ENCODE measurements at places on chromosomes 16 and 17. TPM values are rescaled to one million over a fixed set of nuclear protein-coding genes. Genes with fewer than 3 reads are reported as not detected.

CCT6B gene
- polyA plus RNA-seq = 4.6 TPM

HOXB6 gene
- polyA plus RNA-seq = 147 TPM

PNMT gene
- 3.0 TPM for polyA plus RNA-seq

DNA sequence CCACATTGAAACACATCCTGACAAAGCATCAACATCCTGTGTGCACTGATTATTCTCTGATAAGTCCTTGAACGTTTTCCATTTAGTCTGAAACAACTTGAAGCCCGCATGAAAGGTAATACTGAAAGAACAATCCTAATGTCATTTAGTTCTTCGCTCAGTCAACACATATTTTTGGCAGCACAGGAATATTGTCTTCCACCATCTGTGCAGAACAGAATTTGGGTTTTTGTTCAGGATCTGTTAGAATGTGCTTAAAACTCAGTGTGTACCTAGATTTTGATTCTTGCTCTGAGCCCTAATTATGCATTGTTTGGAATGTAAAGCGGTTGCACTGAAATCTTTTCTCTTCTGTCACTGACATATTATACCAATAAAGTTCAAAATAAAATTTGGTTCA is 1036.6 kb downstream of the CDH11 start:
- no peak for DNase-seq

- DNase-seq = no peak
Observed at GRCh38 chr17:4504188-4504587, 5.5 kb downstream of the SPNS2 start.

GRCh38 chr17:60496041-60496440 is 30.0 kb downstream of the APPBP2 start:
- no peak for DNase-seq

DNA sequence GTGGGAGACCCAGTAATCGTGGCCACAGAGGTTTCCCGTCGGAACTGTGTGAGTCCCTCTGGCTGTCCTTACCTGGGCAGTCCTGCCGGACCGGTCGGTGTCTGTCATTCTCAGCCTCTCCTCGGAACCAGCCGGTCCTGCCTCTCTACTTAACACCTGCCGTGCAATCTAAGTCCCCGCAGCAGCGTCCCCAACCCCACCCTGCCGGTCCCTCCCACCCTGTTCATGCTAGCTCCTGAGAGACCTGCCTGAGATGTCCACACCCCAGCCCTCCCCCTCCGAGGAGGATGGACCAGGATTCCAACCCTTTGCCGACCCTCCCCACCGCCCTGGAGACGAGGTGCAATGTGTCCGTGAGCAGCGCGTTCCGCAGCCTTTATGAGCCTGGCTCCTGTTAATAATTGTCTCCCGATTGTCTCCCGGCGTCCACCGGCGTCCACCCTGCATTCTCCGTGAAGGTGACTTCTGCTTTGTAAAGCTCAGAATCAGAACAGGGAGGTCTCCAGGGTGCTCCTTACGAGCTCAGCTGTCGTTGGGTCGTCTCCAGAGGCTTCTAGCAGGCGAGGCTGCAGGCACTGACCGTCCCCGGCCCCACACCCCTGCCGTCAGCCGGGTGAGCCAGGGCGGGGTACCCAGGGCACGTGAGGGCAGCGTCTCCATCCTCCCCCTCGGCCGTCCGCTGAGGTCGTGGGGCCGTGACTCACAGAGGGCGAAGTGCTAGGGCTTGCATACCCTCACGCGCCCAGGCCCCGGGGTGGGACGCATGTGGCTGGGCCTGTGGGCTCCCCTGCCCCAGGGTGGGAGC is 10.1 kb downstream of the METRNL start:
- DNase-seq = no peak

GRCh38 chr17:45405250-45406086 is 27.2 kb downstream of the ARHGAP27 start:
- DNase-seq = no peak

Measured in renal pelvis (tissue), 12 donors.